ENCODE measurements at places on chromosomes 3 and 15. TPM values are rescaled to one million over a fixed set of nuclear protein-coding genes. Genes with fewer than 3 reads are reported as not detected.

DNA sequence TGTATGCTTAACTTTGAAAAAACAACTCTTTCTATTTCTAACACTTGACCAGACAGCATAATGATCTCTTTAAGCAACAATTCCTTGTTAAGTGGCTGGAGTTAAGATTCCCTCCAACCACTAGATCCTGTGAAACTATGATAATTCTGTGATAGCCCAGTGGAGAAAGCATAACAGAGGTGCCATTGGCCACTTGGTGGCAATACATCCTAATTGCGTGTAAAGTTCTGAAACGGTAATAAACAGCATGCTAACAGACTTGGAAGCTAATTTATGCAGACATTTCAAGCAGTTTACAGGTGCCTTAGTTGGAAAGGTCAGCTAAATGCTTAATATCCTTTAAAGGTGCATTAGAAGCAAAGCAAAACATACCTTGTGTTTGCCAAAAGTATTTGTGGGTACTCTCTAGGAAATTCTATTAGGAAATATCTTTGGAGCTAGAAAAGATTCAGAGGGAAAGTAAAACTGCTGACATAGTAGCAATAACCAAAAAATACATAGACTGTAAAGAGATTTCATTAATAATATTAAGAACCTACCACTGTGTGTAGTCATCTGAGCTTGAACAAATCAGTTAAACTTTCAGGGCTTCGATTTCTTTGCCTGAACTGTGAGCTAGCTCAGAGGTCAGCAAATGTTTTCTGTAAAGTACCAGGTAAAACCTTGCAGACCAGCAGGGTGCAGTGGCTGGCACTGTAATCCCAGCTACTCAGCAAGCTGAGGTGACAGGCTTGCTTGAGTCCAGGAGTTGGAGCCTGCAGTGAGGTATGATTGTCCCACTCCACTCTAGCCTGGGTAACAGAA is 19.0 kb upstream of the CSTA start:
- H3K27me3 ChIP-seq, result no peaks in the 10 kb centered on the region
- no peak overlapping the region for H3K27ac ChIP-seq
- no peak for DNase-seq
- H3K4me1 ChIP-seq, result no peaks in the 10 kb centered on the region
- H3K36me3 ChIP-seq, result no peaks in the 10 kb centered on the region

DNA sequence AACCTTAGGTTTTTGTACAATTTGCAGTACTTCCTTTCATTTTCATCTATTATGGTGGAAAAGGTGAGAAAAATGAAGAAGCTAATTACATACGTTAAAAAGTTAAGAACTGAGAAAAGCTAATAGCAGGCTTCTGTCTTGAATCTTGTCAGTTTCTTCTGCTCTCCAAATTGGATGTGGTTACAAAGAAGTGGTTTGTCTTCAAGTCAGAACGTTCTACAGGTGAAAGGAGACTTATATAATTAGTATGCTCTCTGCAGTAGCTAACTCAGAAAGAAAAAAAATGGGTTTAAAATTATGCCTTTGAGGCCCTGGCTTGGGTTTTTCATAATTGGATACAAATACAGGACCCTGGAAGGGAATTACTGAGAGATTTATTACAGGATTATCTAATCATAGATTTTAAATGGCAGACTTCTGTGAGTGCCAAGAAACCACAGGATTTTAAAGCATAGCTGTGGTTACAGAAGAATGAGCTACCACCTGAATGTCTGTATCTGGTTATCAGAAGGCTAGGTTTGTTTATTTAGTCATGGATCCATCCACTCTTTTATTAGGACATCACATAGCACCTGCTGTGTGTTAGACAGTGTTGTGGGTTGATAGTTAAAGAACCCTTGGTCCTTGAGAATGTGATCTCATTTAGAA is 528.1 kb upstream of the MCTP2 start:
- H3K4me1 ChIP-seq, result no peaks in the 10 kb centered on the region
- no peak overlapping the region for H3K4me3 ChIP-seq
- H3K36me3 ChIP-seq, result no peaks in the 10 kb centered on the region
- no peak overlapping the region for H3K27ac ChIP-seq

GRCh38 chr3:179179979-179180759 is 32.0 kb downstream of the PIK3CA start:
- no peaks in the 10 kb centered on the region for H3K27me3 ChIP-seq
- DNase-seq, result no peak
- H3K4me1 ChIP-seq, result peaks cover 19% of the 10 kb centered on the region
- no peak overlapping the region for H3K4me3 ChIP-seq
- H3K27ac ChIP-seq, result no peak overlapping the region

GRCh38 chr3:194682189-194682693 is 3.4 kb upstream of the FAM43A start:
- H3K4me3 ChIP-seq, result no peak overlapping the region
- peaks cover 1% of the 10 kb centered on the region for H3K27me3 ChIP-seq
- DNase-seq, result no peak
- no peaks in the 10 kb centered on the region for H3K36me3 ChIP-seq

- H3K4me3 ChIP-seq, result no peak overlapping the region
- no peaks in the 10 kb centered on the region for H3K27me3 ChIP-seq
- H3K4me1 ChIP-seq, result no peaks in the 10 kb centered on the region
- no peak overlapping the region for H3K27ac ChIP-seq
These were observed 62.0 kb downstream of the TLE3 start for GRCh38 chr15:70035719-70036077.

The ZNF774 gene
- 6.1 TPM for total RNA-seq

- H3K27ac ChIP-seq, result no peak overlapping the region
- no peak overlapping the region for H3K4me3 ChIP-seq
- no peaks in the 10 kb centered on the region for H3K36me3 ChIP-seq
- H3K27me3 ChIP-seq, result no peaks in the 10 kb centered on the region
- H3K4me1 ChIP-seq, result no peaks in the 10 kb centered on the region
These were observed 974.4 kb upstream of the ALCAM start for GRCh38 chr3:104392327-104392726.

GRCh38 chr3:97917813-97918536 is 54.3 kb downstream of the RIOX2 start:
- H3K4me1 ChIP-seq, result no peaks in the 10 kb centered on the region
- no peak overlapping the region for H3K4me3 ChIP-seq
- H3K27ac ChIP-seq, result no peak overlapping the region
- peaks cover 4% of the 10 kb centered on the region for H3K36me3 ChIP-seq
- H3K27me3 ChIP-seq, result no peaks in the 10 kb centered on the region

The GPR149 gene
- not detected for total RNA-seq

The ALG1L2 gene
- not detected for total RNA-seq

GRCh38 chr3:152695840-152696239 is 139.1 kb upstream of the P2RY1 start:
- H3K27me3 ChIP-seq, result no peaks in the 10 kb centered on the region
- no peaks in the 10 kb centered on the region for H3K36me3 ChIP-seq
- no peaks in the 10 kb centered on the region for H3K4me1 ChIP-seq

The XIRP1 gene
- not detected for total RNA-seq

DNA sequence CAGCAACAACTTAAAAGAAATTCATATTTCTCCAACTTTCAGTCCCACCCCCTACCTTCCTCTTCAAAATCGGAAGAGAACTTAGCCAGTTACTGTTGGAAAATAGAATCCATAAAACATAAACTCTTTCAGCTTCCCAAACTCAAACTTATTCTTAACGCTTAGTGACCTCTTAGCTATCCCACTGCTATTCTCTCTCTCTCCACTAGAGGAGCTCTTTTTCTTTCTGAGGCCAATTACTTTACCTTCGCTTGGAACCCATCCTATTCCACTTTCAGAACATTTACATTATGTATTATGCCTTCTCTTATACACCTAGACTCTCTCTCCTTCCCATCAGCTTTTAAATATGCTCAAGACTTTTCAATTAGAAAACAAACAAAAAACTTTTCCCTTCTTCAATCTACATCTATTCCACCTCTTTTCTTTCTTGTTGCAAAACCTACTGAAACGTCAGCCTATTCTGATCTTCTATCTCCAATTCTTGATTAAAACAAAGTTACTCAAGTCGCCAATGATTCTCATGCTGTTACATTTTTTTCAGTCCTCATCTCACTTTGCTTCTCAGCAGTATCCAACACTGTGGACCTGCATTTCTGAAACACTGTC is 13.4 kb upstream of the GHSR start:
- H3K27me3 ChIP-seq, result no peaks in the 10 kb centered on the region
- H3K4me1 ChIP-seq, result no peaks in the 10 kb centered on the region
- no peak overlapping the region for H3K4me3 ChIP-seq
- no peak for DNase-seq

GRCh38 chr15:45399381-45400212 is 21.3 kb upstream of the GATM start:
- no peak for DNase-seq
- no peak overlapping the region for H3K27ac ChIP-seq
- H3K4me1 ChIP-seq, result no peaks in the 10 kb centered on the region
- H3K4me3 ChIP-seq, result no peak overlapping the region
- no peaks in the 10 kb centered on the region for H3K27me3 ChIP-seq
- no peaks in the 10 kb centered on the region for H3K36me3 ChIP-seq

The HRH1 gene
- total RNA-seq, result 22.4 TPM

- H3K27me3 ChIP-seq, result no peaks in the 10 kb centered on the region
- DNase-seq, result no peak
- no peaks in the 10 kb centered on the region for H3K36me3 ChIP-seq
- peaks cover 4% of the 10 kb centered on the region for H3K4me1 ChIP-seq
These were observed 28.5 kb downstream of the RORA start for GRCh38 chr15:61200626-61201025.

DNA sequence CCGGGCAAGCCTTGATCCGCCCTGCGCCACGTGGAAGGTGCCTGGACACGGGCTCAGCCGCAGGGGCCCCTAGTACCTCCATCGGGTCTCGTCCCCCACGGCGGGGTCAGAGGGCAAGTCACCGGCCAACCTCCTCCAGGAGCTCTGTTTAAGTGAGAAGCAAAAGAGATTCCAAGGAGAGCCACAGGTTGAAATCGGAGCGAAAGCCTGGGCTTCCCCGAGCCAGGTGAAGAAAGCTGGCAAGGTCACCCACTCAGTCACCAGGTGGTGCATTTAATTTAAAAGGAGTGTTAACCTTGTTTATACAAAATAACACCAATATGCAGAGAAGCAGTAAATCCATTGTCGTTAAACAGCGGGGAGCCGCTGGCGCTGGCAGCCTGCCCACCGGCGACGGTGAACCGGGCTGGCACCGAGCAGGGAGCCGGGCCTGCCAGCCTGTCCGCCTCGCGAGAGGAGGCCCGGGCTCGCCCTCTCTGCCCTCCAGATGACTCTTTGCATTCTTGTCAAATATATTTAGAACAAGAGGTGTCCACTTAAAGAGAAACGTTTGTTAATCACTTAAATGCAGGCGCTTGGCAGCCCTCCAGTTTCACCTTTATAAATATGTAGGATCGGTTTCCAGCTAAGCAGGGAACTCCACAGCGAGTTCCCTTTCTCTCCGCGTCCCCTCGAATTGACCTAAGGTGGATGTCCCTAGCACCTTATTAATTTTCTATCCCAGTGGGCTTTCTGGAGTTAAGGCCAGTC is 277.3 kb upstream of the NR2F2 start:
- H3K4me3 ChIP-seq, result no peak overlapping the region
- H3K36me3 ChIP-seq, result no peaks in the 10 kb centered on the region
- H3K27me3 ChIP-seq, result no peaks in the 10 kb centered on the region
- no peak for DNase-seq
- H3K27ac ChIP-seq, result no peak overlapping the region
- H3K4me1 ChIP-seq, result no peaks in the 10 kb centered on the region

- no peak overlapping the region for H3K27ac ChIP-seq
- no peaks in the 10 kb centered on the region for H3K4me1 ChIP-seq
- H3K36me3 ChIP-seq, result no peaks in the 10 kb centered on the region
- no peak for DNase-seq
These were observed 175.6 kb downstream of the IL5RA start for GRCh38 chr3:2934541-2934940.

GRCh38 chr3:68163968-68164367 is 509.6 kb upstream of the SUCLG2 start:
- no peak for DNase-seq
- no peaks in the 10 kb centered on the region for H3K27me3 ChIP-seq
- no peak overlapping the region for H3K4me3 ChIP-seq
- no peaks in the 10 kb centered on the region for H3K4me1 ChIP-seq
- H3K36me3 ChIP-seq, result no peaks in the 10 kb centered on the region

DNA sequence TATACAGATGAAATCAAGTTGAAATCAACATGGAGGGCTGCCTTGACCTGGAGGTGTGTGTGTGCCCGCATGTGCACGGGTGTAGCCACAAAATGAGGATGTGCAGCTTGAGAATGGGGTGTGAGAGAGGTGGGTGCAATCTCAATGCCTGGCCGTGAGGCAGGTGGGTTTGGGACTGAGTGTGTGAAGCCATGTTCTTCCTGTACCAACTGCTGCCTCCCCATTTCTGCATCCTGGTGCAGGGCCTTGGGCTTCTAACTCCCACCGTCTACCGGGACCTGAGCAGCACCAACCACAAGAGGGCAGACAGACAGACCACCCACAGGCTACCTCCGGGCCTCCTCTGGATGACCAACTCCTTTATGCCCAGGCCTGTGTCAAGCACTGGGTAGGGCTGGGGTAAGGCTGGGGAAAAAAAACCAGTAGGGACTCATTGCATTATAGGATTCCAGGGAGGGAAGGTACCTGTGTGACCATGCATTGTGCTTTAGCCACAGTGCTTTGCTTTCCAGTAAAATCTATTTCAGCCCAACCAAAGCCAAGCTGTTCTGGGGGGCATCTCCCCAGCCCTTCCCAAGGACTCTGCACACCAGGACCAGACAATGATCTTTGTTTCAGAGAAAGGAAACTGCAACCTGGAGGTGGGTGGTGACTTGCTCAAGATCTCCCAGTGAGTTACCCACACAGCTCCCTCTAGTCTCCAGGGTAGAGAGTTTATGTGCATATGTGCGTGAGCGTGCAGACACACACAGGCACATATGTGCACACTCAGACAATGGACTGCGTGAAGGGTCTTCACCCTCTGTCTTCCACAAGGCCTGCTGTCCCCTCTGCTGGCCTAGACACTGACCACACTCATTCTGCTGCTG is 162.2 kb upstream of the TLE3 start:
- H3K4me1 ChIP-seq, result no peaks in the 10 kb centered on the region
- no peak overlapping the region for H3K4me3 ChIP-seq
- H3K27me3 ChIP-seq, result no peaks in the 10 kb centered on the region
- DNase-seq, result peak; percentile 5

DNA sequence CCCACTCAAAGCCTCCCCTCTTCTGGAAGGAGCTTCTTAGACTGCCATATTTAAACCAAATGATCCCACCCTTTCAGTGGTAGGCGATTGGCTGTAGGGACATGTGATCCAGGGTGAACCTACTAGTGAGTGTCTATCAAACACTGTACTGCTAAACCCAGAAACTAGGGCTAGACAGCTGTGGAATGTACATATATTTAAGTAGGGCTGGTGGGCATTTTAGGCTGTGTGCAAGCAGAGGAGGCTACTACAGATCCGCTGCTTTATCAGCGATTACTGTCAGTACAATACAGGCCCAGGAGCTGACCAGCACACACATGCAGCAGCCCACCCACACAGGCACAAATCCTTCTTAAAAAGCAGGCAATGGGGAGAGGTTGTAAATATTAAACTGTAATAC is 15.4 kb upstream of the LARP6 start:
- no peak overlapping the region for H3K4me3 ChIP-seq
- H3K27ac ChIP-seq, result no peak overlapping the region
- no peak for DNase-seq

DNA sequence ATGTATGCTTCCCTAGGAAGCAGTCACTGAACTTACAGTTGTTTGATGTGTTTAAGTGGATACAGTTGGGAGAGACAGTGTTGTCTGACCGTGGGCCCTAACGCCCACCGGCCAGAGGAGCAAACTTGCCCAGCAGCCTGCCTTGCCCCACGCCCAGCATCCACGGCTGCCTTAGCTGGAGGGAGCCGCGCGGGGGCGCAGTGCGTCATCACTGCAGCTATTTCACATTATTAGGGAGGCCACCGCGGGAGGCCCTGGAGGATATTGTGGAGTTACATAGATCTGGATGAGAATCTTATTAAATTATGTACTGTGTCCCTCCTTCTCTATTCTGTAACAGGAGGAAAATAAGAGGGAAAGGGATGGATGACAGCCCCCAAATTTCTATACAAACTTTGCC is 267.2 kb downstream of the GABRG3 start:
- H3K27me3 ChIP-seq, result no peaks in the 10 kb centered on the region
- no peak for DNase-seq
- no peaks in the 10 kb centered on the region for H3K4me1 ChIP-seq
- H3K27ac ChIP-seq, result no peak overlapping the region
- H3K4me3 ChIP-seq, result no peak overlapping the region
